Myocyte (in vitro differentiated cells): ENCODE measurements at places on chromosomes 3 and 15. TPM values are rescaled to one million over a fixed set of nuclear protein-coding genes. Genes with fewer than 3 reads are reported as not detected.

- no peak for DNase-seq
These were observed 11.4 kb downstream of the ZFAND6 start for GRCh38 chr15:80070840-80071239.

DNA sequence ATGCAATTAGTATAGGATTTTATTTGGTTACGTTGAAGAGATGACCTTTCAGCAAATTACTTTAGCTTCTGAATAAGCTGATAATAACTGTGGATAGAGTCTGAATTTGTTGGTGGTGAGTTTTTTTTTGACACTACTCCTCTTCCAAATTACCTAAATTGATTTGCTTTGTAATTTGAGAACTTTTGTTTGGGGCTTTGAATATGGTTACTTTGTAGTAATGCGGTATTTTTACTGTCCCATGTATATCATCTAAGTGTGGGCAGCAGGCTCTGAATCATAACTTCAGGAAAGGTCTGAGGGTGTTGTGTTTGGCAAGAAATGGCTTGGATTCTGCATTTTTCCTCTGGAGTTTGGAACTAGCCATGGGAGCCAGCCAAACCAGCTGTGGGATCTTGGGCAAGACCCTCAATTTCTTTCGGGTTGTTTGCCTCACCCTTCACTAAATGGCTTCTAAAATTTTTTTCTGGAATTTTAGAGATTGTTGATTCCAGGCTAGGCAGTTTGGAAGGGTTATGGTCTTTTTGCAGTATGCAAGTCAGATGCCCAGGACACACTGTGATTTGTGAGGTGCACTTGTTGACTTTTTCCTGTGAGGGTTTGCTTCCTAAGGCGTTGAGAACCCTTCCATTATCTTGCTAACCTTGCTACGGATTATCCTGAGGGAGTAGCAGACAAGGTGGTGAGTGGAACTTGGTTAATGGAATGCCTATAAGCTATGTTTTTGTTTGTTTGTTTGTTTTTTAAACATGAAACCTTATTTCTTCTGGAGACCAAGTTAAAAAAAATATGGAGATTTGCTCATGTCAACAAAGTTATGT lies 10.4 kb downstream of the PTPRG start:
- DNase-seq, result peak; percentile 67

GRCh38 chr15:92243227-92243626 lies 150.5 kb upstream of the ST8SIA2 start:
- DNase-seq, result no peak

Gene CD86
- total RNA-seq, result not detected in 2 replicates

Gene BTD
- 22.9 and 26.7 TPM in 2 replicates for total RNA-seq

Gene PRSS50
- total RNA-seq, result 0.45 and 0.68 TPM in 2 replicates

Gene KLHL40
- 55.6 and 67.1 TPM in 2 replicates for total RNA-seq

Gene RTP1
- total RNA-seq, result not detected in 2 replicates

Gene ANKUB1
- total RNA-seq, result not detected in 2 replicates

Gene SH3GL3
- total RNA-seq, result 0.88 TPM in 1 of 2 replicates, not detected in the other

Gene STT3B
- 131 and 154 TPM in 2 replicates for total RNA-seq

GRCh38 chr3:127960421-127960965 lies 45.5 kb downstream of the KBTBD12 start:
- no peak for DNase-seq

- no peak for DNase-seq
These were observed 169.1 kb upstream of the NSMCE3 start for GRCh38 chr15:29438703-29439055.

GRCh38 chr3:31262201-31262600 lies 270.5 kb upstream of the STT3B start:
- no peak for DNase-seq
